CD4-positive, CD25-positive, alpha-beta regulatory T cell (primary cell): ENCODE measurements at places on chromosomes 12 and 14. TPM values are rescaled to one million over a fixed set of nuclear protein-coding genes. Genes with fewer than 3 reads are reported as not detected.

DNA sequence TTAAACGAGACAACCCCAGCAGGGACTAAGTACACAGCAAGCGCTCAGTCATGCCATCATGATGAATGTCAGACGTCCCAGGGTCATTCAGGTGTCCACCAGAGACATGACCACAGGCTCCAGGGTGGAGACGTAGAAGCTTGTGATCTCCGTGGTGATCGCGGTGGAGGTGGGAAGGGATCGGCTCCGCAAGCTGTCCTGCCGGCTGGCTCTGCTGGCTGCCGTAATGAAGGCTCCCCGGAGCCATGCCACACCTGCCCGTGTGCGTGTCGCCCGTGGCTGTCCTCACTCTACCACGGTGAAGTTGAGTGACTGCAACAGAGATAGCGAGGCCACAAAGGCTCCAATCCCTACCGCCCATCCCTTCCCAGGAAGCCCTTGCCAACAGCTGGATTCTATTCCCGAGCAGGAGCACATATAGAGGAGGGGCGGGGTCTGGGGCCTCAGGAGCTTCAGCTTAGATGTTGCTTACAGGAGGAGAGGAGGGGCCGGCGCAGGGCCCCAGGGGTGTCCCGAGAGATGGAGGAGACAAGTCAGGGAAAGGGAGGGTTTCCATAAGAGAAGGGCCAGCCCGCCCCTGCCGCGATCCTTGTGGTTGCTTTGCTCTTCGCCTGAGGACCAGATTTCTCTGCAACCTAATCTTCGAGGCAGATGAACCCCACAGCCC lies 332.6 kb upstream of the SFSWAP start:
- no peak for DNase-seq
- no peaks in the 10 kb centered on the region for H3K36me3 ChIP-seq
- H3K4me1 ChIP-seq, result no peaks in the 10 kb centered on the region
- H3K27me3 ChIP-seq, result no peaks in the 10 kb centered on the region

GRCh38 chr12:6872073-6873048 lies 742 bp downstream of the SPSB2 start:
- no peaks in the 10 kb centered on the region for H3K27me3 ChIP-seq
- peak; percentile 83 for DNase-seq
- peaks cover 54% of the 10 kb centered on the region for H3K4me1 ChIP-seq
- peak overlapping the region; percentile 85 for H3K27ac ChIP-seq
- H3K36me3 ChIP-seq, result peaks cover 8% of the 10 kb centered on the region

The LRRK2 gene
- total RNA-seq, result 0.15 TPM

The ZBTB39 gene
- 8.6 TPM for total RNA-seq

The GCN1 gene
- total RNA-seq, result 115 TPM
